ENCODE measurements at places on chromosomes 11 and 22.
A peak's percentile ranks its signal among the peaks of the same experiment; 100 is the strongest.

DNA sequence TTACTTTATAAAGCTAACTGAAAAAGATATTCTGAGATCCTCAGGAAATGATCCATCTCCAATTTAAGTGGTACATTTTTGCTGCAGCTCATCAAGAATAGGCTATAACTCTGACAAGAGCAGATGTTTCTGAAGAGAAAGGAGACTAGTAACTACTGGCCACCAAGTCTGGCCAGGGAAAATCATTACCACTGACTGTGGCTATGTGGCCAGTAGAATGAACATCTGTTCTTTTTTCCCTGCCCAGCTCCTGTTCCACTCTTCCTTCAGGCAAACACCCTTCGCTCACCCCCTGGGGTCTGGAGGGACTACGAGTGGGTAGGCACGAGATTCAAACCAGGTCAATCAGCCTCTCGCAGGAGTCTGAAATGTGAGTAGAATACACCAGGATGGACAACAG, 23.9 kb downstream of the TMEM123 start:
- DNase-seq, result no peak

GRCh38 chr11:35308157-35308556, 111.2 kb downstream of the SLC1A2 start:
- DNase-seq, result peak; percentile 91

DNA sequence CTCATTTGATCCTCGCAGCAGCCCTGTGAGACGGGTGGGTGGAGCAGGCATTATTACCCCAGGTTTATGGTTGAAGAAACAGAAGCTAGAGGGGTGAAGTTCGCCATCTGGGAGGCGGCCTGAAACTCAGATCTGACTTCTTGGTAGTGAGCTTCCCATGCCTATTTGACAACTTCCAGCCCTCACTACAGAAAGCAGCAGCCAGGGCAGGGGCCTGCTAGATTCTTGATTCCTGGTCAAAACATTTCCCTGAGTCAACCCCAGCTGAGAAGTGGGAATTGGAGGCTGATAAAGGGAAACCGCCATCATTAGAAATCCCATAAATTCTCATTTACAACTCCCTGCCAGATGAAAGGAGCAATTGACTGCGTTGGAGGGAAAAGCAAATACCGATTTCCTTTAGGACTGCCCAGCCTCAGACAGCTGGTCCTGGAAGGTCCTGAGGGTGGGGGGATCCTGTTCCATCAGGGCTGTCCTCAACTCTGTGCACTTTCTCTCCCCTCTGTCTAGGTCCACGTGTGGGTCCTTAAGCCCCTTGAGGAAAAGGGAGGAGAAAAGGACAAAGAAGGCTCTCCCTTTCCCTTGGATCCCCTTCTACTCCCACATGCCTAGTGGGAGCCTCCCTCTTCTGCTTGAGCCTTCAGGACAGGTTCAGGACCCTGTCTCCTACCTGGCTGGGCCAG, 10.2 kb upstream of the NECTIN1 start:
- DNase-seq, result no peak

- DNase-seq, result no peak
These were observed 225.3 kb downstream of the ADAMTS15 start for GRCh38 chr11:130673698-130674097.

- peak; percentile 69 for DNase-seq
These were observed 224.0 kb upstream of the NARS2 start for GRCh38 chr11:78798663-78799062.

GRCh38 chr22:45817745-45818423, 146.2 kb downstream of the ATXN10 start:
- DNase-seq, result no peak

- peak; percentile 81 for DNase-seq
These were observed 21.8 kb upstream of the UPB1 start for GRCh38 chr22:24473284-24473683.

DNA sequence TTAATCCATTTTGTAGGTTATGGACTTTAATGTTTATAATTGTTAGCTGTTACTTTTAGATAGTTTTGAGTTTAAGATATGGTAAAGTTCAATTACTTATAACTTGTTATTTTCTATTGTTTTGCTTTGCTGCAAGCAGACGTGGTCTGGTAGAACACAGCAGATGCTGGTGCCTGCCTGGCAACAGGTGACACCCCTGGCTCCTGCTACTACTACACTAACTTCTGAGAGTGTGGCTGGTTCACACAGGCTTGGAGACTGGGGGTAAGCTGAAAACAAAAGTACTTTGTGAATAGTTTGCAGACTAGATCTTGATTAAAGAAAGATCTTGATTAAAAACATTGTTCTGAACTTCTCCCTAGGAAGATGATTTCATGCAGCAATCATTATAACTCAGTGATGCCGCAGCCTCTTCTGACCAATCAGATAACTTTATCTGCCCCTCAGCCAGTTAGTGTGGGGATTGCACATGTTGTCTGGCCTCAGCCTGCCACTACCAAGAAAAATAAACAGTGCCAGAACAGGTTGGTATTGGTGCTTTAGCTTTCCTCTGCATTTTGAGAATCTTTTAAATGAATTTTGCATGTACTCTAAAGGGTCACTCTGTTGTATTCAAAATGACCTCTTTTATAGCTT, 90.4 kb downstream of the HIPK3 start:
- no peak for DNase-seq

DNA sequence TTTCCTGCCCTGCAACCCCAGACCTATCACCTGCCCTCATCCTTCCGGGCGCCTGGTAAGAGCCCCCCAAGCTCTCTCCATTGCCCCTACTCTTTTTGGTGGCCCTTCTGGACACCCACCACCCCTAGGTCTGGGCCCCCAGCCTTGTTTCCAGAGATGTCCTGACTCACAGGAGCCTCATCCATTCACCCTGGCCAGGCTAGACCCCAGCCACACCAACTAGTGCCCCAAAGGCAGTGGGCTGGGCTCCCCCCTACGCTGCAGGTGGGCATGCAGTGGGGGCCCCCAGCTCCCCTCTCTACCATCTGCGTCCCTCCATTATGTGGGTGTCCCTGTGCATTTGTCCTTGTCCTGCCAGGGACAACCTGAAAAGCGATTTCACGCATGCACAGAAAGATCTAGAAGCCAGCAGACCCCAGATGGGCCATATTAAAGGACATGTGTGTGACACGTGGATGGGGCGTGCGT, 1.4 kb downstream of the MRGPRF start:
- no peak for DNase-seq

GRCh38 chr11:50072226-50073112, 39.8 kb downstream of the OR4C45 start:
- no peak for DNase-seq

DNA sequence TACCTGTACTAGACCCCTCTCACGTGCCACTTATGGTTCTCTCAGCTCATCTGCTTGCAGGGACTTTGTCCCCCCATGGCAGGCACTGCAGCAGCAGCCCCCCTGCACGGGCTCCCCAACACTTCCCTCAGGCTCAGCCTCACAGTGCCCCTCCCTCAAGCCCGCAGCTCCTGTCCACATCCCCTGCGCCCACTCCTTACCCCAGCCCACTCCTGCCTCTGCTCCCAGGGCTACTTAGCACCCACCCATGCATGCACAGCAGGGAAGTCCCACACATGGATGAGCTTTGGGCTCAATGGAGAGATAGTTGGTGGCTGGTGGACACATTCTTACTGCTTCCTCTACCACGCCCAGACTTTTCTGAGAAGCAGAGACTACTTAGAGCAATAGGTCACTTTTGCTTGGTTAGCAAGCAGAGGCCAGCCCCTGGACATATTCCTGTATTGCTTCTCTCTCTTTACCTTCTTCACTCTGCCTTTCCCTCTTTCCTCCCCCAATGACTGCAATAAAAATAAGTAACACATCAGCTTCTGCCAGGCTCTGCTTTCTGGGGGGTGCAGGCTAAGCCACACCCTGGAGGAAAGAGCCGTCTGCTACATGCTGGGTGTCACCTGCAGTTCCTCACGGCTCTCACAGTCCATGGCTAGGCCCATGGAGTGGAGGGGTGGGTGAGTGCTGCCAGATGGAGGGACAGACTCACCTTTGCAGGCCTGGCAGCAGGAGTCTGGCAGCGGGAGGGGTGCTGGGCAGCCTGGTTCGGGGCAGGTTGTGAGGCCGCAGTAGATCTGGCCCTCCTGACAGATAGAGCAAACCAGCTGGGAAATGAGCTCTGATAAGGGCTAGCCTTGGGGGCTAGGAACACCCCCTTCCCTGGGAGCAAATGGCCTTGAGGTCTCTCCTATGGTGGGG, 23.4 kb downstream of the CHRDL2 start:
- DNase-seq, result no peak
